ENCODE measurements at places on chromosomes 11 and 22.
A peak's percentile ranks its signal among the peaks of the same experiment; 100 is the strongest.

GRCh38 chr11:61924064-61924455 is 6.7 kb upstream of the RAB3IL1 start:
- DNase-seq: no peak

DNA sequence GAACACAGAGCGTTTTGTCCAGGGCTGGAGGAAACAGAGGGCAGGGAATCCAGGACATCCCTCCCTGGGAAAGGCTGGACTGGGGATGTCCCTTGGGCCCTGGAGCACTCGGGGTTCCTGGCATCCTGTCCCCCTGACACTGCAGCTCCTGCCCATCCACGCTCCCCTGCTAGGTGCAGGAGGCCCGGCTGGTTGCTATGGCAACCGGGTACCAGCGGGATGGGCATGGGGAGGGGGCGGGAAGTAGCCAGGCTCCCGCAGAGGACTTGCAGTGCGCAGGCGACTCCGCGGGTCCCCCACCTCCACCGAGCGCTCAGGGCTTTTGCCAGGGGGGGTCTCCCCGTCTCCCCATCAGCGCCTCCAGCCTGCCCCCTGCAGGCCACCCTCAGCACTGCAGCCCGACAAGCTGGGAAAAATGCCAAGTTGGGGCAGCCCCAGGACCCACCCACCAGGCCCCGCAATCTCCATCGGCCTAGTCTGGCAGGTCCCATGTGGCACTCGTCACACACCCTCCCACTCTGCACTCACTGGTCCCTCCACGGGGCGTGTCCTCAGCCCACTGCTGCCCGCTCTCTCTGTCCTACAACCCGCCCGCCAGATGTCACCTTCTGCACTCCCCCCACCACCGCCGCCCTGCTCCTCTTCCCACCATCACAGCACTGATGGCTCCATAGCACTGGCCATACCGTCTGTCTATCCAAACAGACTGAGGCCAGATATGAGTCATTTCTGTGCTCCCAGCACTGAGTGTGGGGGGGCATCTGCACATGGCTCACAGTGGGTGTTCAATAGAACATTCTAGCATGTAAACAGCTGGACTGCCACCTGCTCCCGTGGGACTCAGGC is 31.5 kb downstream of the KIAA0930 start:
- no peak for DNase-seq

GRCh38 chr22:32985899-32986765 is 72.0 kb downstream of the SYN3 start:
- DNase-seq: no peak

GRCh38 chr11:57791321-57792059 is 29.9 kb downstream of the CTNND1 start:
- DNase-seq: no peak

DNA sequence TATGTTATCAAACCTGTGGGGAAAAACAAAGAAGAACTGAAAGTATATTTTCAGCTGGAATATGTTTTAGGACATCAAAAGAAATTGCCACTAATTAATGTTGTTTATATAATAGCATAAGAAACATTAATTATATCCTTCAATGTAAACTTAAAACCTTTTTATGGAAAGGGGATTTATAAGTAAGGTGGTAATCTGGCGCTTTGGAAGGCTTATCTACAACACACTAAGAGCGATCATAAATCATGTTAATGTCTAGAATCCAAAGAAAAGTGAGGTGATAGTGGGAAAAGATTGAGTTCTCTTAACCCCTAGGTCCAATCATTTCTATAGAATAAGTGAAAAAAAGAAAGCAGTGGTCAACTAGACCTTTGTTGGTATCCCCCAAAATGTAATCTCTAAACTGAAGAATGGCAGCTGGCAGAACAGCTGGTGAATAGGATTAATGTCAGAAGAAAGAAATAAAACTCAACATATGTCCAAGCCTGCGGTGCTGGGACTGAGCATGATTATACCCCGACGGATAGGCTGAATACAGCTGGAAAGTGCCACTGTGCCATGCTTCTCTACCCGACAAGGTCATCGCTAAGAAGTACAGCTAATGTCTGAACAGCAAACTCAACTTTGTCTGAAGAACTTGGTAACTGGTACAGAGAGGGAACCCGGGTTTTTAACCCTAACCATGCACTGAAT is 64.0 kb downstream of the SOX6 start:
- no peak for DNase-seq

DNA sequence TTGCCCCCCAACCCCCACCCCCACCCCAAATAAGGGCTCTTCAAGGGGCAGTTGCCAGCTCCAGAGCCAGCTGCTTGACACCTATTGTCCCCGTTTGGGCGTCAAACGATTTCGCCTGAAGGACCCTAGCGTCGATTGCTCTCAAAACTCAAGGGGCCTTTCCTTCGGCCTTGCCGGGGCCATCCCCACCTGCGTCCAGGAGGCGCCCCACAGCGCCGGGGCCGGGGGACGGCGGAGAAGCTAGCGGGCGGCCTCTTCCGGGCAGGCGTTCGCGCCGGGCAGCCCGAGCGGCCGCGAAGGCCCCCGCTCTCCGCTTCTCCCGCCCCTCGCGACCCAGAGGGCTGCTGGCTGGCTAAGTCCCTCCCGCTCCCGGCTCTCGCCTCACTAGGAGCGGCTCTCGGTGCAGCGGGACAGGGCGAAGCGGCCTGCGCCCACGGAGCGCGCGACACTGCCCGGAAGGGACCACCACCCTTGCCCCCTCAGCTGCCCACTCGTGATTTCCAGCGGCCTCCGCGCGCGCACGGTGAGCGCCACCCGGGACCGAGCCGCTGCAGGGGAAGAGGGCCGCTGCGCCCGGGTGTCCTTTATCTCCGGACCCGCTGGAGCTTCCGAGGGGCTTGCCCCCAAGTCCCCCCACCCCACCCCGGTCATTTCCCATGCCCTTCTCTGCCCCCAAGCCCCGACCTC is at the start of gene CAPRIN1:
Gene CAPRIN1 (plus strand): TSS at position 383 of the 687 bp plus-strand sequence. CDS start 690 bp downstream, outside the sequence.
- peak; percentile 87 for DNase-seq

DNA sequence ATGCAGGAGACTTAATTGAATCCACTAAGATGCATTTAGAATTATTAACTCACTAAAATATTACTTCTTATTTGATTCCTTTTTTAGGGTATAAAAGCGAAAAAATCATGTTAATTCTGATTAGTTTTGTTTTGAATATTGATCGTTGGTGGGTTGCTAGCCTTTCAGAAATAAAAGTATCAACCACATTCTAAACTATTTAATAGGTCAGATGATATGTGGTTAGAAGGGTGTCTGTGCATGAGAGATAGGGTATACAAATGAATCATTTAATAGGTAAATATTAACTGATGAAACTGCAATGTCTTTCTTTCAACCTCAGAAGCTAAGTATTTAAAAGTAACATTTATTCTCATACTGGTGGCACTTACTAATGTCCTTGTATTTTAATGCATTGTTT is 515.1 kb downstream of the CNTN5 start:
- DNase-seq: no peak

- DNase-seq: no peak
These were observed 138.2 kb downstream of the ETS1 start for GRCh38 chr11:128448981-128449713.

DNA sequence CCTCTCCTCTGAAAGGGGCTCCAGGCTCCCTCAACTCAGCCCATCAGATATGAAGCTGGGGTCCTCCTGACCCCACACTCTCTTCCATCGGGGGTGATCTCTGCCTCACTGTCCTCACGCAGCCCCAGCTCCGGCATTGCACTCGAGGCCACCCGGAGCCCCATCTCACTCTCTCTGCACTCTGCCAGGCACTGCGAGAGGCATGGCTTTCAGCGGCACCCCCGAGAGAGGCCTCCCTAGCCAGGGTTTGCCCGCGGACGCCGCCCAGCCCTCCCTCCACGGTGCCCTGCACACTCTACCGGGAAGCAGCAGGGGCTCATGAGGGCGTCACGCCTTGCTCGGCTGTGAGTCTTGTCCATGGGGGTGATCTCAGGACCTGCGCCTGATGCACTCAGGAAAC is 436.2 kb downstream of the BRD1 start:
- no peak for DNase-seq

DNA sequence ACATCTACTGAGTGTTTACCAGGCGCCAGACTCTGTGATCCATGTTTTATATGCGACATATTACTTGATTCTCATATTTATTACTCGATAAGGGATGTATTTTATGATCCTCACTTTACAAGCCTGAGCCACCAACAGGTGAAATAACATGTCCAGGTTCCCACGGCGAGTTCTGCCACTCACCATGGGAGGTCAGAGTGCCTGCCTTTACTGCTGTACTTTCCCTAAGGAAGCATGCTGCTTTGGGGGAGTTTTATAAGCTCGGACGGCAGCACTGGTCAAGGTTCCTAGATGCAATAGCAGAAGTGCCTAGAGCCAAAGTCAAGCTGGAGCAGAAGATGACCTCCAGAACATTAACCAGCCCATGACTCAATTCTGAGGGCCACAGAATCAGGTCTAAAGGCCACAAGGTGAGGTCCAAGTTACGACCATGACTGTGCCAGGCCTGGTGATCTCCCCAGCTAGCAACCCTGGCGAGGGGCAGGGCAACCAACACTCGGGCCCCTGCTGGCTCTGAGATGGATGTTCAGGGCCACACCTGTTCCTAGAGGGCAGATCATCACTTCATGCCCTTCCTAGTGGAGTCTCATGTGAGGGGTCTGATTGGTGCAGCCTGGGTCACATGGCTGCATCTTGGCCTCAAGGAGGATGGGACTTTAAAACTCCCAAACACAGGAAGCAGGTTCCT is 14.2 kb downstream of the IFT27 start:
- no peak for DNase-seq

- DNase-seq: no peak
These were observed 30.8 kb downstream of the BLID start for GRCh38 chr11:122085264-122085663.

DNA sequence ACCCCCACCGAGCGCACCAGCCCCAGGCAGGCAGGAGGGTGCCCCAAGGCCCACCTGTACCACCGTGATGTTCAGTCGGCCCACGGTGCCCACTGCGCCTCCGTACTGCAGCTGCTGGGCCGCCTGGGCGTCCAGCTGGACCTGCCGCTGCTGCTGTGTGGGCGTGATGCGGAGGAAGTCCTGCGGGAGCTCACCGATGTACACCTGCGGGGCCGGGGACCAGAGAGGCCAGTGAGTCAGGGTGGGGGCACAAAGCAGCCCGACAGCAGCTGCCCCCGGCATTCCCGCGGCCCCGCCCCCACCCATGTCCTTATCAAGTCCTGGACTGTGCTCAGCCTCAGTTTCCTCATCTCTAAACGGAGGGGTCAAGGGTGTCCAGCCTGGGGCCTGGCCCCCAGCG is 13.8 kb downstream of the TOLLIP start:
- no peak for DNase-seq

GRCh38 chr11:65787649-65788622 is 1.1 kb downstream of the OVOL1 start:
- DNase-seq: no peak

- no peak for DNase-seq
These were observed 7.1 kb downstream of the YWHAH start for GRCh38 chr22:31951194-31952093.

DNA sequence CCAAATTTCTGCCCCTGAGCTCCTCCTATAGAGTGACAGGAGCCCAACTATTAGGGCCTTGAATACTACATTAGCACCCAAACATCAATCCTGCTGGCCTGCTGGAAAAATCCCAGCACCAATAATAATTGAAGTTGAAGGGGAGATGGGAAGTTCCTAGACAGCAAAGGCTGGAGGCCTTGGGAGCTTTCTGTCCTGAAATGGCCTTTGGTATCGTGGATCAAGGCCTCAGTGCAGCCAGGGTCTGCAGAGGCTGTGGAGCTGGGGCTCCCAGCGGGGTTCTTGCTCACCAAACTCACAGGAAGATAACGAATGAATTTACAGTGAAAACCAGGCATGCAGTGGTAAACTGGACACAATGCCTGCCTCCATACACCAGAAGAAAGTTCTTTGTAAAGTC is 9.2 kb upstream of the MICALL1 start:
- no peak for DNase-seq

GRCh38 chr11:69496631-69497220 is 15.3 kb downstream of the LINC01488 start:
- no peak for DNase-seq

DNA sequence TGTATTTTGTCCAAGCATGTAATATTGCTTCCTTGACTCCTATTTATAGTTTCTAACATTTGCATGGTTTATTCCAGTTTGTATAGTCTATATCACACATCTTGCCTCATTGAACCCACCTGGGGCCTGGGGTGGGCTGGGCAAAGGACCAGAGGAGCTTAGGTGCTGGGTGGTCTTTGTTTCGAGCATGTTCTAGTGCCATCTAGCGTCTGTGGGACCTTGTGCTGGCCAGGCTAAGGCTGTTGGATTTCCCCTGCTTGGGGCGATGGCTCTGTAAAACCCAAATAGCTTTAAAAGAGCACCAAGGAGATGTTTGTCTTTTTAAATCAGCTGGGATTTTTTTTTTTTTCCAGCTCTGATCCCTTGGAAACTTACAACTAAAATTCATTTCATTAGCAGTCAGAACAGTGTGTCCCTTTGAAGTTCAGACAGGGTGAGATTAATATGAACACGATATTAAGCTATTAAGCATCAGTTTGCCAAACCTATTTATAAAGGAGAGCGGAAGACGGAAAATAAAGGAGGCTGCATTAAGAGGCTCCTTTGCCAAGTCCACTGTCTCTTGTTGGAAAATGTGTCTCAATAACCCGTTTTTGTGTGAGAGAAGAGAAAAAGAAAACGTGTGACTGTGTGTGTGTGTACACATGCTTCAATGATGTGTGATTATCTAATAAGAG is 157.4 kb downstream of the COMMD9 start:
- no peak for DNase-seq

DNA sequence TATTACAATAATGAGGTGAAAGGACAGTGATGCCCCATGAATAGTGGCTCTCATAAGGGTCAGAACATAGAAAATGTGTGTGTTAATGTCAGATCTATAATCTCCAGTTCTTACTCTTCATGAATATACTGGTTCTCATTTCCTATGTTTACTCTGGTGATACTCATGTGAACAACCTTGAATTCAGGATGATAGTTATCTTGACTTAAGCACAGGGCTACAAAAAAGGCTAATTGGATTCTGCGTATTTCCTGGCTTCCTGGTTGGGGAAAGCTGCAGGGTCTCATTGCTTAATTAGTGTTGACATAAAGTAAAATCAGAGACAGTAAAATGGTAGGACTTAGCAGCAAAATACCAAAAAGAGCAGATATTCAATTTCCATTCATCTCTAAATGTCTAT is 1316.8 kb upstream of the RAG2 start:
- no peak for DNase-seq

GRCh38 chr11:66289548-66290329 is 796 bp upstream of the YIF1A start:
- DNase-seq: no peak

DNA sequence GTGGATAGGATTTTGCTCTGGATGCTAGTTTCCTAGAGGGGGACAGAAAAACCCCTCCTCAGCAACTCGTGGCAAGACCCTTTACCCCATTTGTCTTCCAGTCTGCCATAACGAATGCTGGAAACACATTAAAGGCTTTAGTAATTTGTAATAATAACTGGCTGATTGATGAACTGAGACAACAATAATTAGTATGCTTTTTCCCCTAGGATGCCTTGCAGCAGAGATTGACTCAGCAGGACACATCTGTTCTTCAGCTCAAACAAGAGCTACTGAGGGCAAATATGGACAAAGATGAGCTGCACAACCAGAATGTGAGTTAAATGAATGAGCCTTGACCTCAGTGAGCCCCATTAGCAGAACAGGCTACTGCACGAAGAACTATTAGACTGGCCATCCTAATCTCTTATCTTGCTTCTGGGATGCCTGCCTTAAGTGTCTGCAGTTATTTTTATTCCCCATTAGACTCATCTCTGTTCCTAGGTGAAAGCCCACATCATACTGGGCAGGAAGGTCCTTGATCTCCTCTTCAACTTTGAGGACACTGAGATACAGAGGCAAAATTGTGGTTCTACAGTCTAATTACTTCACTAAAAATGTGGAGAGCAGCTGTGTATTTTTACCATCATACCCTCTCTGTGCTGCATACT is 32.9 kb upstream of the DLAT start:
- no peak for DNase-seq
